Gastroesophageal sphincter (tissue), 4 donors: ENCODE measurements at places on chromosomes 7 and 10.

DNA sequence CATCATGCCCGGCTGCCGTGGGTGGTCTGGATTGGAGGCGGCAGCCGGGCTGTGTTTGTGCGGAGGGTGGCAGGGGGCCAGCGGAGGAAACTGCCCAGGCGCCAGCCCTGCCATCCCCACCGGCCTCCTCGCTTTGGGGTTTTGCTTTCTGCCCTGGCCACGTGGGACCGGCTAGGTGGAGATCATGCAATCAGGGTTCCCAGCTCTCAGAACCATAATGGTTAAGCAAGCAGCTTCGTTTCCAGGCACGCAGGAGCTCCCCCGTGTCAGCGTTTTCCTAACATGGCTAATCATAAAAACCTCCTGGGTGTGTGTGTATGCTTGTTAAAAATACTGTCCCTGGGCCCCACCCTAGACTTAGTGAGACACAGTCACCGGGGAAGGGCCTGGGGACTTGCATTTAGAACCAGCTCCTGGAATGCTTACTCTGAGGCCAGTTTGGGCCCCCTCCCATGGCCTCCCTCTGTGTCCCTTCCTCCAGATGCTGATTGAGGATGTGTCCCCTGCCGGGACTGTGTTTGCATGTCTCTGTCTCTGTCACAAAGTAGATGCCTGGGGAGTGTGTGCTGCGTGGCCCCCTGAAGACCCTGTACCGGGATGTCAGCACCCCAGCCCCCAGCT is 119.3 kb downstream of the CUX1 start:
- peak; percentile 70 for ATAC-seq

GRCh38 chr7:156684251-156684650 is 43.7 kb downstream of the RNF32 start:
- ATAC-seq, result no peak

DNA sequence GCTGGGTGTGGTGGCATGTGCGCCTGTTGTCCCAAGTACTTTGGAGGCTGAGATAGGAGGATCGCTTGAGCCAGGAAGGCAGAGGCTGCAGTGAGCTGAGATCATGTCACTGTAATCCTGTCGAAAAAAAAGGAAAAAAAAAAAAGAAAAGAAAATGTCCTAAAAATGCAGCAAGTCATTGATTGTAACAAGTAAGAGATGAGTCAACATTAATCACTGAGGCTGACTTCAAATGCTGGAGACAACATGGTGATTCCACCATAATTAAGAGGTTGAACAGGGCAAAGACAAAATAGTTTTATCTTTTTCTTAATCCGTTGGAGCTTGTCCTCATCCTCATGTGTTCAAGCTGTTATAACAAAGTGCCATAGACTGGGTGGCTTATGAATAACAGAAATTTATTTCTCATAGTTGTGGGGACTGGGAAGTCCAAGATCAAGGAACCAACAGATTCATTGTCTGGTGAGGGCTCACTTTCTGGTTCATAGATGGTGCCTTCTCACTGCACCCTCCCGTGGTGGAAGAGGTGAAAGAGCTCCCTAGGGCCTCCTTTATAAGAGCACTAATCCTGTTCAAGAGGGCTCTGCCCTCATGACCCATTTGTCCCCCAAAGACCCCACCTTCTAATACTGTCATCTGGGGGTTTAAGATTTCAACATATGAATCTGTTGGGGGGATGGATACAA is 60.3 kb downstream of the TBXAS1 start:
- no peak for ATAC-seq

GRCh38 chr7:157012113-157012547 is 1.7 kb upstream of the MNX1 start:
- ATAC-seq, result no peak

- no peak for ATAC-seq
Measured at GRCh38 chr10:96532523-96532922, 18.8 kb upstream of the TLL2 start.

DNA sequence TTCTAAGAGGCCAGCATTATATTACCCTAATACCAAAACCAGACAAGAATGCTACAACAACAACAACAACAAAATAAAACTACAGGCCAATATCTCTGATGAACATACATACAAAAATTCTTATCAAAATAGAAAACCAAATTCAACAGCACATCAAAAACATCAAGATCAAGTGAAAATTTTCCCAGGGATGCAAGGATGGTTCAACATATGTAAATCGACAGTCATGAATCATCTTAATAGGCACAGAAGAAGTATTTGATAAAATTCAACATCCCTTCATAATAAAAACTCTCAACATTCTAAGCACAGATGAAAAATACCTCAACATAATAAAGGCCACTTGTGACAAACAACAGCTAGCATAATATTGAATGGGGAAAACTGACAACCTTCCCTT is 75.3 kb downstream of the JMJD1C start:
- ATAC-seq, result no peak

DNA sequence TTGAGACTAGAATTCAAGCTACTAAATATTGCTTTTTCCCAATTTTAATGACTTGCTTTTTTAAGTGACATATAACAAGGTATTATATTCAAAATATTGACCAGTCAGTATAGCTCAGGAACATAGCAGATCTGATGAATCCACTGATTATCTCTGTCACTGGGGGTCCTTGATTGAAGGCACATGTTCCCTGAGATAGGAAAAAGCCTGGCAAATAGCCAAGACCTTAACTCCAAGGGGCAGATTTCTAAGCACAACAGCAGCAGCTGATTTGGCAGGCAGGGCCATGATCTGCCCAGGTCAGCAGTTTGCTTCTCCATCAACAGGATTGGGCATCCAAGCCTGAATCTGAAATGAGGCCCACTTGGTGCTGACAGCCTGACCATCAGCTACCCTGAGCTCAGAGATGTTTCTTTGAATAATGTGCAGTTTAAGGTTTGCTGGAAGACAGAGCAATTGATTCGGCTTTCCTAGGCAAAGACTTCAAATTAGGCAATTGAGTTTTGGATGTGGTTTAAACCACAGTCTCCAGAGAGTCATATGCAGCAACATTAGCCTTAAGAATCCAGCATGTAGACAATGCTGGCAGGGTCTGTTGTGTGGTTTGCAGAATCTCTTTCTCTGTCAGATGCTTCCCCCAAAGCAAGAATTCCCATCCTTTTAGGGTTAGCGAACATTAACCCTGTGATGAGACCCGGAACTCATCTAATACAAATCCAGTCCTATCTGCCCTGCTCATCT is 352.6 kb downstream of the ADRA2A start:
- ATAC-seq, result no peak

- ATAC-seq, result no peak
Measured at GRCh38 chr10:7717767-7718166, 14.7 kb downstream of the ITIH2 start.

- ATAC-seq, result no peak
Measured at GRCh38 chr10:88091490-88092061, 228.2 kb downstream of the PTEN start.

GRCh38 chr10:80497187-80498077 is 40.3 kb upstream of the SH2D4B start:
- peak; percentile 42 for ATAC-seq

DNA sequence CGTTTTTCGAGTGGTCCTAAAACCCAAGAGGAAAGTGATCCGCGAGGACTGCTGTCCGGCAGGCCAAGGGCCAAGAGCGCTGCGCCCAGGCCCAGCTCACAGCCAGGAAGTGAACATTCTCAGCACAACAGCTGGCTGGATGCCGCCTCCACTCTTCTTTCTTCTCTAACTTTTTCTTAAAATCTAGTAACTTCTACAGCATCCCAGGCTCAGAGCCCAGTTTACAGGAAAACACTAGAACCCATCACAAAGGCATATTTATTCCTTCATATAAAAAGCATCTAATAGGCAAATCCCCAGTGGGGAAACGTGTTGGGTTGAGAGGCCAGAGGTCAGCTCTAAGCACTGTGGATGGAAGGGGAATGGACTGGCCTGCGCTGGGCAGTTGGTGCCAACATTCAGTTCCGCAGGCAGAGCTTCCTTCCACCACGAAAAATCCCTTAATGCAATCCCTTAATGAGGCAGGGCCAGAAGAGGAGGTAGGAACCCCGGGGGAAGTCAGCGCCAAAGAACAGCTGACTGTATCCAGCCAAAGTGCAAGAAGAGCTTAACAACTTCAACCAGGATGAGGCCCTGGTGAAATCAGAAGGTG is 74.8 kb downstream of the ZRANB1 start:
- ATAC-seq, result peak; percentile 53

DNA sequence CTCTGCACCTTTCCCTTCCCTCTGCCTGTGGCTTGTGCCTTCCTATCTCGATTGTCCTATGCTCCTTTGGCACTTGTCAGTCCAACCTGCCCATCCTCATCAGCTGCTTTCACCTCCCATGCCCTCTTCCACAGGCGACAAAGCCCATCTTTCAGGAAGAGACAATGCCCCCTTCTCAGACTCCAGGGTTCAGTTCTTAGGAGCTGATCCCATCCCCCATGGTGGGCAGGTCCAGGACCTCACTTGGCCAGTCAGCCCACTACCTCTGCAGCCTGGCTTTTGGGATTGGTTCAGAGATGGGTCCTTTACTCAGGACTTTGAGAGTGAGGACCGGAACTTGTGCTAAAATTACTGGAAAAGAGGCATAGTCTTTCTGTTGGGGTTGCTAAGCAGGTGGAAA is 74.0 kb upstream of the NANOS1 start:
- no peak for ATAC-seq

DNA sequence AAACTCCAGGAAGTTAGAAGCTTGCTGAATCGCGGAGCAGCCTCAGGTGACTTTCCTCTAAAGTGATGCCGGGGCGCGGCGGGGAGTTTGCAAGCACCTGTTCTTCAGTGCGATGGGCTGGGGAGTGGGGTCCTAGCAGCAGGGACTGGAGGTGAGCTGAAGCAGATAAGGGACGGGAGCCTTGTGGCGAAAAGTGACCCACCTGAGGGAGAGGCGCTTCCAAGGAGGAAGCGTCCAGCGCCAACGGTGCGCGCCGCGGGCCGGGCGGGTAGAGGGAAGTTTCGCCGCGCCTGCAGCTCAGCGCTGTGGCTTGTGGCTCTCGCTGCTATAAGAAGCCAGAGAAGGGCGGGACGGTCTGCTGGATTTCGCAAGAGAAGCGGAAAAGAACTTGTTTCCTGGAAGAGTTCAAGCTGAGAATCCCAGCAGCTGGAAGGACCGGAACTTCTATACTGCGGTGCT is at the start of gene STEAP4:
TSS of gene STEAP4 (minus strand) at position 305 of the 459 bp plus-strand sequence. CDS start 22,625 bp downstream, outside the sequence.
- peak; percentile 81 for ATAC-seq

- ATAC-seq, result no peak
Measured at GRCh38 chr10:36736311-36736710, 389.1 kb upstream of the ANKRD30A start.

- ATAC-seq, result no peak
Measured at GRCh38 chr10:126674741-126675515, 4.4 kb upstream of the C10orf90 start.

- no peak for ATAC-seq
Measured at GRCh38 chr7:112290065-112290464, 83.6 kb downstream of the ZNF277 start.

DNA sequence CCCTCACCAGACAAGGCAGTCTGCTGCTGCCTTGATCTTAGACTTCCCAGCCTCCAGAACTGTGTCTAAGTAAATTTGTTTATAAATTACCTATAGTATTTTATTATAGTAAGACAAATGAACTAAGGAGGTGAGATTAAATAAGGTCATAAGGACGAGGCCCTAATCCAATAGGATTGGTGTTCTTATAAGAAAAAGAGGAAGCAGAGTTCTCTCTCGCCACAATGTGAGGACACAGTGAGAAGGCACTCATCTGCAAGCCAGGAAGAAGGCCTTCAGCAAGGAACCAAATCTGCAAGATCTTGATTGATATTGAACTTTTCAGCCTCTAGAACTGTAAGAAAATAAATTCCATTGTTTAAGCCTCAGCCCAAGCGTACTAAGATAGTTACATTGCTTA is 6.1 kb upstream of the ZNF438 start:
- no peak for ATAC-seq

DNA sequence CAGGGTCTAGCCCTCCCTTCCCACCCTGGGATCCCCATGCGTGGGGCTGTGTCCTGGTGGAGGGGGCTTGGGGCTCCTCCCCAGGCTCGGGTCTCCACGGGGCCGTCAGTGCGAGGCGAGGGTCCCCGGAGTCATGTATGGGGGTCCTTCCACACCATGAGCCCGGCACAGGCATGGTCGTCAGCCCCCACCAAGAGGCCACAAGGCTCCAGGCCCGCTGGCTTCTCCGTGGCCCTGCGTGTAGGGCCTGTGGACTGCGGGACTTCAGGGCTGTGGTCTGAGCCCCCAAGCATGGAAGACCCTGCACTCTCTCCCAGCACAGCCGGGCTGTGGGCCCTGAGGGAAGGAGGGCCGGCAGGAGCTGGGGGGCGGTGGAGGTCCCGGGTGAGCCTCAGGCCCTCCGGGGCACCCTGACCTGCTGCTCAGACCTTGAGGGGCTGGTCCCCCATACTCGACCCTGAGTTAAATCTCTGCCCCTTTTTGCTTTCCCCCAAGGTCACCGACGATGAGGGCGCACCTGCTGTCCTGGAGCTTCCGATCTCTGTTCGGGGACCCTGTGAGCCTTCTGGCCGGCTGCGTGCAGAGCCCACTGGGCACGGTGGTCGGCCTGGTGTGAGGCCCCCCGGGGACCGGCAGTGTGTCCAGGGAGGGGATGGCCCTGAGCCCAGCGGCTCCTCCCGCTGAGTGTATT is 19.7 kb downstream of the PWWP2B start:
- ATAC-seq, result no peak

GRCh38 chr10:95445223-95445836 is 115.8 kb downstream of the SORBS1 start:
- ATAC-seq, result peak; percentile 84

- peak; percentile 42 for ATAC-seq
Measured at GRCh38 chr7:2109936-2110609, 122.7 kb downstream of the MAD1L1 start.

GRCh38 chr7:125112850-125113249 is 183.2 kb upstream of the POT1 start:
- no peak for ATAC-seq

DNA sequence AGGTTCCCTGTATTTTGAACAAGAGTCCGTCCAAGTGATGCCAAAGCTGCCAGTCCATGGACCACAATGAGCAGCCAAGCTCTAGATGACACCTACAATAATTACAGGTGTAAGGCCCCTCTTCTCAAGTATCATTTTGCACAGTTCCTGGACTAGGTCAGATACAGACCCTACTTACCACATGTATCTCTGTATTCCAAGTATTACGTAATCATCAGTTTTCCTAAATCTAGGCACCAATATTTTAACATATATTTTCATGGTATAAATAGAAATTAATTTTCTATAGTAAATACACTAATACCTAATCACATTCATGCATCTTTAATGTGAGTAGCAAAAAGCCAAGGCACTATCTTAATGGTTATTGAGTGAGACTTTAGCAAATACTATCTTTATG is 157.0 kb upstream of the PRSS1 start:
- no peak for ATAC-seq

DNA sequence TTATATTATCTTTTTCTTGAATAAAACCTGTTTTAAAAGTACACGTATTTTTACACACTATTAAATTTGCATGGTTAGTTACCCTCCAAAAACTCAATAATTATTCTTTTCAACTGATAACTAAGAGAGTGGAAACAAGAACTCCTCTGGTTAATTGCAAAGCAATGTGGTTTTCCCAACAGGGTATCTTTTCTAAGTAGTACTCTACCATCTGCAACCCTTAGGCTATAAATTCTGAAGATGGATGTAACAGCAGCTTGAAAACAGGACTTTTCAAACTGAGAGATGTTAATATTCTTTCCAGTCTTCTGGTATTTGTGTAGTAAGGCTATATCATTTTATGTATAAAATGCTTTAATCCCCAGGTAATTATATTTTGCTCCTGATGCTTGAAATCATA is 916.1 kb upstream of the POT1 start:
- ATAC-seq, result no peak

GRCh38 chr10:112735041-112735695 is 214.9 kb upstream of the TCF7L2 start:
- ATAC-seq, result no peak
